Activated effector memory CD4-positive, alpha-beta T cell treated with Interleukin-2 at 50 U/mL for 16 hours (primary cell): ENCODE measurements at places on chromosomes 12 and 14.

DNA sequence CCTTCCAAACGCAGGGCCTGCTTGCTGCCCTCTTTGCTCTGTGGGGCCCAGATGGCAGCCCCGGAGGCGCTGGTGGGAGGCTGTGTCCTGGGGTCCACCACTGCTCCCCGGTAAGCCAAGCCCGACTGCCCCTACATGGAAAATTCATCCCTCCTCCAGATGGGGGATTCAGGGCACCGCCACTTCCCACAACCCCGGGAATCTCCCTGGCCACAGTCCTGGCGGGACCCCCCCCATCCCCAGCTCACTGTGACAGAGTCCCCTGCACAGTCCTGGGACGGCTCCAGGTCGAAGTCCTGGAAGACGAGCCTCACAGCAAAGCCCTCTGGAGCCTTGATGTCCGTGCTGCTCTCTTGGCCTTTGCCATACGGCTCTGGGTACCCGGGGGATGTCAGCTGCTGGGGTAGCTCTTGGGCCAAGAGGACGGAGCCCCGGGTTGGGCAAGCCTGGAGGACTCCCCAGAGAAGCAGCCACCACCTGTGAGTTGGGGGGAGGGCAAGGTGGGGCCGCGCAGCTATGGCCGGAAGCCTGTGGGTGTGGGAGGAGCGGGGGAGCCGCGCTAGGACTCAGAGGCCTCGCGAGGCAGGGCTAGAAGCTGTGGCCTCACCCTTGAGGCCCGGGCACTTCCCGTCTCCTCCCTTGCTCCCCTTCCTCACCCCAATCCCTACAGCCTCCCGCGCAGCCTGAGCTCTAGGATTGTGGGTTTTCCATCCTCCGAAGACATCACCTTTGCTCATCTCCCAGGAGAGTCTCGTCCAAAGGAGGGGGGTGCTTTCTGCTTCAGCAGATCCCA lies 815 bp downstream of the C1RL start:
- peak; percentile 73 for DNase-seq

- DNase-seq, result no peak
Measured at GRCh38 chr14:41875116-41875515, 268.4 kb downstream of the LRFN5 start.

GRCh38 chr12:98275131-98275475 lies 240.3 kb upstream of the TMPO start:
- DNase-seq, result no peak

DNA sequence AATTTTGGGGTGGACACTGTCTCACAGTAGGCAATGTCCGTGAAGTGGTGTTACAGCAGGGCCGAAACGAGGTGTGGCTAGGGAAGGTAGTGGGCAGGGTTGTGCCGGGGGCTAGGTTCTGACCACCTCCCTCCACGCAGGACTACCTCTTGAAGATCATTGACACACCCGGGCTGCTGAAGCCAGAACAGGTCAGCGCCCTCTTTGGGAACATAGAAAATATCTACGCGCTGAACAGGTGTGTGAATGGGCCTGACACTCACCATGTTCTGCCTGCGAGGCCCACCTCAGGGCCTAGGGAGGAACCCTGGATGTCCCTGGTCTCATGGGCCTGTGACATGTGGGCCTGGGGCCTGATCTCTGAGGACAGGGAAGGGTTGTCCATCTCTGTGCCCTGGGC lies 24.6 kb downstream of the PLEKHG3 start:
- no peak for DNase-seq

DNA sequence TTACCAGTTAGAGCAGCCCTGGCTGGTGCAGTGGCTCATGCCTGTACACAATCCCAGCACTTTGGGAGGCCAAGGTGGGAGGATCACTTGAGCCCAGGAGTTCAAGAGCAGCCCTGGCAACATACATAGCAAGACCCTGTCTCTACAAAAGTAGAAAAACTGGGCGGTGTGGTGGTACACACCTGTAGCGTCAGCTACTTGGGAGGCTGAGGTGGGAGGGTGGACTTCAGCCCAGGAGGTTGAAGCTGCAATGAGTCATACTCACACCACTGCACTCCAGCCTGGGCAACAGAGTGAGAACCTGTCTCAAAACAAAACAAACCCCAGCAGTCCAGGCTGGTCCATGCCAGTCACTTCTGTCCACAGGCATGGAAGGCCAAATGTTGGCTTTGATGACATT lies 7.4 kb downstream of the COX14 start:
- no peak for DNase-seq

- no peak for DNase-seq
Measured at GRCh38 chr12:47881826-47882427, 22.9 kb downstream of the VDR start.

- DNase-seq, result no peak
Measured at GRCh38 chr12:25988505-25988904, 30.0 kb downstream of the RASSF8 start.

DNA sequence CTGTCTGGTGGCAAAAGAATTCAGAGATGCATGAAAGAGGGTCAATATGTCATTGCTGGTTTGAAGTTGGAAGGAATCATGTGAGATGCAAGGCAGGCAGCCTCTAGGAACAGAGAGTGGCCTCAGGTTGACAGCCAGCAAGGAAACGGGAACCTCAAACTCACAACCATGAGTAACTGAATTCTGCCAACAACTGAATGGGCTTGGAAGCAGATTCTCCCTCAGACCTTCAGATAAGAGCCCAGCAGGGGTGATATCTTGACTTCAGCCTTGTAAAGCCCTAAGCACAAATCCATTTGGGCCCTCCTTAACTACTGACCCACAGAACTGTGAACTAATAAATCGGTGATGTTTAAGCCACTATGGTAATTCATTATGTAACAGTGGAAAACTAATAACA lies 35.8 kb downstream of the USP15 start:
- DNase-seq, result no peak

- no peak for DNase-seq
Measured at GRCh38 chr14:94893411-94894160, 123.7 kb upstream of the GSC start.

DNA sequence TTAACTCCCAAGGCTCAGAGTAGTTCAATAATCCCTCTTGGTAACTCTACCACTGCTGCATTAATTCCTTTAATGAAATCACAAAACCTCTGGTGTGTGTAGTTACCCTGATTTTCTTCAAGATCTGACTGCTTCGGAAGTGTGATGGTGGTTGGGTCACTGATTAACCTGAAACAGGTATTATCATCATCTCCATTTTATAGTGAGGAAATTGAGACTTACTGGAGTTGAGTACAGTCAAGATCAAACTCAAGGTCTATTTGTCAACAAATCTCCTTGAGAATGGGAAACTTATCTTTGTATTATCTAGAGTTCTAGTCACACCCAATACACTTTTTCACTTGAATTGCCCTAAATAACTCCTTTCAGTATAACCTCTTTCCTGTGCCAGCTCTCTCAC lies 233.5 kb downstream of the BTG1 start:
- DNase-seq, result no peak

- no peak for DNase-seq
Measured at GRCh38 chr12:90333939-90334338, 621.0 kb downstream of the CCER1 start.
